ENCODE measurements at places on chromosomes 2 and 18. TPM values are rescaled to one million over a fixed set of nuclear protein-coding genes. Genes with fewer than 3 reads are reported as not detected.

Gene TTC32
- 9.3 TPM for total RNA-seq

Gene MCEE
- total RNA-seq = 8.0 TPM

Gene DNAJC5G
- total RNA-seq = not detected

Gene RGPD4
- total RNA-seq = 0.16 TPM

Gene KHK
- 1.7 TPM for total RNA-seq

Gene CXCR1
- total RNA-seq = not detected

Gene IGFBP5
- 334 TPM for total RNA-seq

Gene RNF125
- 0.65 TPM for total RNA-seq

Gene C18orf54
- 12.7 TPM for total RNA-seq
